ENCODE measurements at places on chromosomes 7 and 10.

GRCh38 chr10:44341886-44342285 lies 43.0 kb downstream of the CXCL12 start:
- no peak for DNase-seq

DNA sequence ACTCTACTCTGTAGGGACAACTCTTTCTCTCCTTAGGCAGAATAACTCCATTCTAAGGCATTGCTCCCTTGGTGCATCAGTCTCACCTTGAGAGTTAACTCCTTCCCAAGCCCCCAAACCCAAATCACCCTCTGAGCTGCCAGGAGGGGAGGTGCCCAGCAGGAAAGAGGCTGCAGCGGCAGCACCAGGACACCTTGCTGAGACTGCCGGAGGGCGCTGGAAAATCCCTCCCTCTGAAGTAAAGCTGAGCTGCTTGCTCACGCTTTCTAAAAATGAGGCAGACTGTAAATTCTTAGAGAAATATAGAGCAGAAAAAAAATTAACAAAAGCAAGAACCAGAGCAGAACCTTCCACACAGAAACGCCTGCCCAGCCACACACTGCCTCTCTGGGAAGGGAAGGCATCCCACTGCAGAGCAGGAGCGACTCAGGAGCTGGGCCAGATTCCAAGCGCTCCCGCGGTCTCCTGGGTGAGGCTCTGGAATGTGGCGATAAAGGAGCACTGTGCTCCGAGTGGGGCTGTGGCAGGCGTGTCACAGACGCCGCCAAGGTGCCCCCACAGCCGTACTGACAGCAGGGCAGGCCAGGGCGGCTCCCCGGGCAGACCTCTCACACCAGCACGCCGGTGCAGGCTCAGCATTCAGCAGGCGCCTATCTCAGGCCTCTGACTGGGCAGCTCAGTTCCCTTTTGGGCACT lies 202.1 kb downstream of the TNS3 start:
- no peak for DNase-seq

- DNase-seq = no peak
Measured at GRCh38 chr10:91694170-91694794, 61.4 kb upstream of the PPP1R3C start.

DNA sequence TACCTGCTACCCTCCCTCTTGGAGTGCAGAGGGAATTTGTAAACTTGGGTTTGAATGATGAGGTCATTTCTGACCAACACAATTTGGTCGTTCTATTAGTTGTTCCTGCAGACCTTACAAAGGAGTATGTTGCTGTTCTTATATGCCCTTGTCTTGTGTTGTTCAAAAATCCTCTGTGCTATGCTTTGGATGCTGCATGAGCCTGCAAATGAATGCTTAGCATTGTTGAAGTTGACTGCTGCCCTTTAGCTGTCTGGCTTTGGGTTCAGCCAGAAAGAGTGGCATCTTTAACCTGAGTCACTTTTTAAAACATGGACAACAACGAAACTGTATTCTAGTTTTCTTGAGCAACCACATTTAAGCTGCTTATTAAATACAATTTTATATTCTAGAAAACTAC lies 80.3 kb downstream of the SND1 start:
- no peak for DNase-seq

GRCh38 chr10:14120812-14121211 lies 209.9 kb downstream of the FRMD4A start:
- no peak for DNase-seq

DNA sequence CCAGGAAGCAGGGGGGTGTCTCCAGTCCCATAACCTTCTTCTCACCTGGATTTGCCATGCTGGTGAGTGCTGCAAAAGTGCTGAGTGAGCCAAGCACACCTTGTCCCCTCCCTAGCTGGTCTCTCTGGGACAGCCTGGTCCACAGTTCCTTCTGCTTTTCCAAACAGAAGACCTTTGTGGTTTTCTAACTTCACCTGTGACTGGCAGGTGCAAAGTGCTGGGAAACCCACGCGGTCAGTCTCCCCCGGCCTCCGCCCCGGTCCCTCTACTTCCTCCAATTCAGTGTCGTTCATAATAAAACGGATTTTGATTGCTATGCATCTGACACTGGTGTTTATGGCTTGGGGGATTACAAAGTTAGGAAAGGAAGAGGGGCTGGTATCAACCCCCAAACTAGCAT lies 37.1 kb downstream of the RBAK start:
- DNase-seq = no peak

GRCh38 chr7:25444991-25445390 lies 216.7 kb upstream of the NPVF start:
- DNase-seq = no peak

- no peak for DNase-seq
Measured at GRCh38 chr10:77073663-77073960, 564.0 kb downstream of the KCNMA1 start.

DNA sequence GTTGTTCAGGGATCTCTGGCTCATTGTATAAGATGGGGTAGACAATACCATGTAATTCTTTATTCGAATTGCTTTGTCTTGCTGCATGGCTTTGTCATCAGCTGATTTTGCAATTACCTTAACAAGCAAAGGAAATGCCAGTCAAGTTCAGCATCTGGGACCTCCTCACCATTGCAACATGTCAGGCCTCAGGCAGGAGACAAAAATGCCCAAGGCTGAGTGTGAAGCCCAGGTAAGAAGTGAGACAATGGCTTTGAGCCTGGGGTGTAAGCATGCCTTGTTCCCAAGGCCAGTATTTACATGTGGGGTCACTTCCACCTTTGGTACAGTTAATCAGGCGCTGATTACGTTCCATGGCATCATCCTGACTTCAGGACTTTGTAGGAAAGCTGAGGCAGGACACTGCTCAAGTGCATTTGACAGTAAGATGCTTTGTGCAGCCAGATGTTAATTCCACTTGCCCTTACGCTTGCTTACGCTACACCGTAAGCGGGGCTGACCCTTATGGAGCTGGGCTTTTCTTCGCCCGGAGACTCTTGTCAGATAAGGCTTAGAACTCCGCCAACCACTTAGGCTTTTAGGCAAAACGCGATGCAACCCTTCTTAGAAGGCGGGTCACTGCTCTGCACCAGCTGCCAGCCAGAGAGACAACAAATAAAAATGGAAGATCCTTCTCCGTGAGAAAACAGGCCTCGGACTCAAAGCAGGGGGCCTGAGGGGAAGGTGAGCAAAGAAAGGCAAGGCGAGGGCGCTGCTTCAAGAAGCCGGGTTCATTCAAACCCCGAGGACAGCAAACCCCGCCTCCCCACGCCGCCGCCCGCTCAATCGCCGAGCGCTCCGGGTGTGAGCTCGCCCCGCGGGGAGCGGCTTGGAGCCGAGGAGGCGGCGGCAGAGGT lies 1.3 kb upstream of the SP4 start:
- no peak for DNase-seq

DNA sequence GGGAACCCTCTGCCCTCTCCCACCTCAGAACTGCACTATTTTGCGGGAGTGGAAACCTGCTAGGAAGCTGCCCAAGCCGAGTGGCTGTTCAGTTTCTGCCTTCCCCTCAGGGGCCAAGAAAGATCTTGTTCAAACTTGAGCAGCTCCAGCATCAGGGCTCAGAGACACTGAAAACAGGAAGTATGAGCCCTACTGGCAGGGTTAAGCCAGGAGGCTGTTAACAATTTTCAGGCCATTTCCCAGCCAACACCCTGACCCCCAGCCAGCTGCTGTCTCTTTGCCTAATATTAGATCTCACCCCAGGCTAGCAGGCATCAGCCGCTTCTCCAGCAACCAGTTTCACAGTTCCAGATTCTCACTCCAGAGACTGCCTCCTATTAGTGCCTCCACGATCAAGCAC lies 9.2 kb downstream of the PLAU start:
- no peak for DNase-seq

DNA sequence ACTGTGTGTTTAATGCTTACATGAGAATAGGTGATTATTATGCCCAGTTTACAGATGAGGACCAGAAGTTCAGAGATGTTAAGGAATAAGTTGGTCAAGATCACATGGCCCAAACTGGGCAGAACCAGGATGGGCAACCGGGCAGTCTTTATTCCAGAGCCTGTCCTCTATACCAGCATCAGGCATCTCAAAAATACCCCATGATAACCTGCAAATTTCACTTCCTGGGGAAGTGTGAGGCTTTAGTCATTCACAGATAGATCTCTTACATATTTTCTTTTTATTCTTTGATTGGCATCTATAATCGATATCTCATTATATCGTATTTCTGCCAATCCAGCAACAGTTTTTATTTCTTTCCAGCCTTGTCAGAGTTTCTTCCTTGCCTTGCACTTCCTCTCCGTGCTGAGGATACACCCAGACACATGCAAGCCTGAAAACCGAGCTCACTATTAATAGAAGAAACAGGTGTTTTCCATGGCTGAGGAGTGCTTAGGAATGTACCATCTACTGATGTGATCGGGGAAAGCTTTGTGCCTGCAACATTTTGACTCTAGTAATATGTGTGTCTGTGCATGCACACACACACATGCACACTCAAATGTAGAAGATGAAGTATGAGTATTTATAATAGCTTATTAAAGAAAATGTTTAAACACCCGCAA lies 82.4 kb downstream of the CREM start:
- DNase-seq = no peak

- no peak for DNase-seq
Measured at GRCh38 chr10:44339218-44339617, 45.7 kb downstream of the CXCL12 start.

DNA sequence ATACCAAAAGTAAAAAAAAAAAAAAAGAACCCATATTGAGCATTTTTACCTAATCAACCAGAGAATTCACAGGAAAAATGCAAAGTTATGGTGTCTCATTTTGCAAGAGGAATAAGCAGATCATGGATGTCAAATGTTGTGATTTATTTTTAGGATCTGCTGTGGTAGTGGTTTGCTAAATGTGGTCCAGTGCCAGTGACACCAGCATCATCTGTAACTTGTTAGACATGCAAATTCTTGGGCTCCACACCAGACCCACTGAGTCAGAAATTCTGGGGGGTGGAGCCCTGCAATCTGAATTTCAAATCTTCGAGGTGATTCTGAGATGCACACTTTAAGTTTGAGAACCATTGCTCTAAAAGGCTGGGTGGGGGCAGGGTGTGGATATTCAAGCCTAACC lies 30.1 kb upstream of the ZEB1 start:
- no peak for DNase-seq

- DNase-seq = no peak
Measured at GRCh38 chr10:1362589-1363445, 306.6 kb downstream of the WDR37 start.

GRCh38 chr7:81637534-81637933 lies 132.3 kb downstream of the HGF start:
- no peak for DNase-seq

- DNase-seq = no peak
Measured at GRCh38 chr10:26977635-26978034, 116.9 kb upstream of the ABI1 start.
